ENCODE measurements at places on chromosomes 16 and 17.

- DNase-seq, result no peak
These were observed 15.7 kb downstream of the IL34 start for GRCh38 chr16:70661918-70662641.

GRCh38 chr16:71945616-71946015 is 50.3 kb downstream of the IST1 start:
- DNase-seq, result no peak

DNA sequence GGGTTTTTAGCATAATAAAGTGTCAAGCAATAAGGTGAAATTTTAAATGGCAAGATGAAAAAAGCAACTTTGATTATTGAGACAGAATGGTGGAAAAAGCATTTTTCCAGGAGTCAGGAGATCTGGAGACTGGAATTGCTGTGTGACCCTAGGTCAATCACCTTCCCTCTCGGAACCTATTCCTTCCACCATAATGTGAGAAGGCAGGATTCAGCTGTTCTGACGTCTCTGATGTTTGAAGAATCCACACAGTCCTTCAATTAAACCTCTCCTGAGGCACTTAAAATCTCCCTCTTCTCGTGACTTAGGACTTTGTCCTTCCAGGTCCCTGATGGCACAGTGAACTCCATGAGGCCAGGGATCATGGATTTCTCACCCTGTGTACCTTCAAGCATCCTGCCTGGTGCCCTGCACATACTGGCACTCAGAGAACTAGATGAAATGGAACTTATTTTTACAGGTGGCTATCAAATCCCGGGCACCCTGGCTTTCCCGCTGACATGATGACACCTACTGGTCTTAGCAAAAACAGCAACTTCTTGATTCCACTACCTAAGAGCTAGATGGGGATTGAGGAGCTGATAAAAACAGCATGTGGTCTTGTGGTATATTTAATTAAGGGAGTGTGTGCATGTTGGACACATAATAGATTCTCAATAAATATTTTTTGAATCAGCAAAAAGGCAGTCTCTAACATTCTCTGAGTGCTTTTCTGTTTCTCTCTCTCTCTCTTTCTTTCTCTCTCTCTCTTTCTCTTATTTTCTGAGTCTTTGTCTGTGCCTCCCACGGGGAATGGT is 2.3 kb upstream of the CCDC182 start:
- no peak for DNase-seq

DNA sequence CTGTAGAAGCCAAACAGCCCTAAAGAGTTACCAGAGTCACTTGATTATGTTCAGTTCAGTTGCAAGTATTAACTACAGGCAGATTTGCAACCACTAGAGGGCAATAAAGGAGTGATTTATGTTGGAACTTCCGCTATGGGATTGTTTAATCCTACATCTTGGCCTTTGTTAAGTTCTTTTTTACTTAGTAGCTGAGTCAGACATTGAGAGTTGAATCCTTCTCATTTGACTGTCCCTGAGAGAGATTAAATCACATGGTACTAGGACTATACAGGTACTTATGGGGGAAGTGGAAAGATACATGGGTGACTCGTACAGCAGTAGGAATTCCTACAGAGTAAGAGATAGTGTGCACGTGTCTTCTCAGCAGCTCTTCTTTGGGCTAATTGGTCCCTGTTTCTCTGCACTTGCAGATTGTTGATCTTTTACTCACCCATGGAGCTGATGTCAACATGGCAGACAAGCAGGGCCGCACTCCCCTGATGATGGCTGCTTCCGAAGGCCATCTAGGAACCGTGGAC is 40.3 kb downstream of the CYB561 start:
- DNase-seq, result no peak

DNA sequence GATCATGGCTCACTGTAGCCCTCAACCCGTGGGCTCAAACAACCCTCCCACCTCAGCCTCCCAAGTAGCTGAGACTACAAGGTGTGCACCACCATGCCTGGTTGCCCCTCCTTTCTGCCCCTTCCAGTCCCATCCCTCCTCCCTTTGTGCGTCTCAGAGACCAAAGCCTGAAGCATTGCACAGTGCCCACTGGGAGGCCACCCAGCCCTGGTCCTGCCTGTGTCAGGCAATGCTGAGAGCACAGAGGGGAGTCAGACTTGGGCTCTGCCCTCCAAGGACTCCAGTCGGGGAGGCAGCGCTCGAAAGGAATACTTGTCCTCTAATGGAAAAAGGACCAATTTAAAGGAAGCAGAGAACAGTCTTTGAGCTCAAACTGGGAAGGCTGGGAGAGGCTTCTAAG is 20.4 kb downstream of the RAI1 start:
- DNase-seq, result no peak

DNA sequence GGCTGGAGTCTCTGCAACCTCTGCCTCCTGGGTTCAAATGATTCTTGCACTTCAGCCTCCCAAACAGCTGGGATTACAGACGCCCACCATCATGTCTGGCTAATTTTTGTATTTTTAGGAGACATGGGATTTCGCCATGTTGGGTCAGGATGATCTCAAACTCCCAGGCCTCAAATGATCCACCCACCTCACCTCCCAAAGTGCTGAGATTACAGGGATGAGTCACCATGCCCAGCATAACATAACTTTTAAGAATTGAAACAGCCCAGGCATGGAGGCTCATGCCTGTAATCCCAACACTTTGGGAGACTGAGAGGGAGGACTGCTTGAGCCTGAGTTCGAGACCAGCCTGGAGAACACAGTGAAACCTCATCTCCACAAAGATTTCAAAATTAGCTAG is 2.5 kb downstream of the RSL1D1 start:
- DNase-seq, result no peak

DNA sequence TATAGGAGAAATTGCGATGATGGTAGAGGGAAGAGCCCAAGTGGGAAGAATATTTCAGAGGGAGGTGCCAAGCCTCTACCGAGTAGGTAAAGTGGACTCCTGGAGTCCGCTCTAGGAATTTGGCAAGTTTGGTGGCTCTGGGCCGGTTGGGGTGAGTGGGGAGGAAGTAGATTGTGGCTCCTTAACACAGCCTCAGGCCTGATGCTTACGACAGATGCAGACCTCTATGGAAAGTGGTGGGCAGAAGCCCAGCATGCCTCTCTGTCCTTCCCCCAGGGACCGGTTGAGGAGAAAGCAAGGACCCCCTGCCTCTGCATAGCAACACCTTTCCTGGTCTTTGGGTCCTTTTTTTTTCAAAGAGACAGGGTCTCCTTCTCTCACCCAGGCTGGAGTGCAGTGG is 55.9 kb upstream of the SIAH1 start:
- DNase-seq, result no peak

DNA sequence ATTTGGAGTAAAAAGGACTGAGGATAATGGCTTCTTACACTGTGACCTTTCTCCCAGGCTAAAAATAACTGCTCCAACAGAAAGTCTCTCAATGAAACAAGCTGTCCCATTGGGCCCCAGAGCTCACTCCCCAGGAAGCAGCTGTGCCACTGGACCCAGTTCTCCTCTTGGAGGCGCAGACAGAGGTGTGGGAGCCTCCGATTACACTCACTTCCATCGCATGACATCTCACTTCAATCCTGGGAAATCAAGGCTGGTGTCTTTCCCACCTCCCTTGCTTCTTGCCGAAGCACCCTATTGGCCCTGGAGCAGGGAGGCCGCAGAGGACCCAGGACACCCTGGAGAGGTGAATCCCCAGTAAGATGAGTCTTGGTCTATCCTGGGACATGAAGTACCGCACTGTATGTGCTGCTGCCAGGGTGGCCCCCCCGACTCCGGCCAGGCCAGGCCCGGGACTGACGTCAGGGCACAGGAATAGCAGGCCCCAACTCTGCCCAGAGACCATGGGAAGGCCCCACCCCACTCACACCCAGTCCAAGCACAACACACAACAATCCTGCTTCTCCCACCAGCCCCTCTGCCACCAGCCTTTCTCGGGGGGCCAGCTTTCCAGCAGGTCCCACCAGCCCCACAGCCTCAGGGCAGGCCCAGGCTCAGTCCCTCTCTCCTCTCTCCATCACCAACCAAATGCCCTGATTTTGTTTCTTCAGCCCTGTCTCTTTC is 29.5 kb downstream of the SRL start:
- DNase-seq, result peak; percentile 94

GRCh38 chr17:27996202-27997043 is 46.1 kb upstream of the NLK start:
- no peak for DNase-seq

- no peak for DNase-seq
These were observed 580 bp downstream of the BCAR1 start for GRCh38 chr16:75250809-75251279.

All from coronary artery (tissue), 2 donors.